Mucosa of gallbladder (tissue), 1 donor: ENCODE measurements at places on chromosomes 5 and 9. TPM values are rescaled to one million over a fixed set of nuclear protein-coding genes. Genes with fewer than 3 reads are reported as not detected.

DNA sequence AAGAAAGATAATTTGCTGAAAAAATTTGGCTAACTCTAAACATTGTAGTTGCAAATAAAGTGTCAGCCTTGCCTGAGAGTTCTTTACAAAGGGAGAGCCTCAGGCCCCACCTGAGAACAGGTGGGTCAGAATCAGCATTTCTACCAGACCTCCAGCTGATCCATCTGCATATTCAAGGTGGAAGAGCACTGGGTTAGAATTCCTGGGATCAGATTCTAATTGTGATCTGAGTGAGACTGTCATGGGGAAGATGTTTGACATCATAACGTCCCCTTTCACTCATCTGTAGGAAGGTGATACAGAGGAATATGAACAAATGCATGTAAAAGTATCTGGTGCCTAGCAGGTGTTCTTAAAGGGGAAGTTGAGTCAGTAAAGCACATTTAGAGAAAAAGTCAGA, 54.6 kb downstream of the FBXL7 start:
- no peak for DNase-seq

GRCh38 chr9:4433379-4433778, 56.9 kb upstream of the SLC1A1 start:
- DNase-seq: no peak

GRCh38 chr9:81787747-81788632, 98.6 kb upstream of the TLE1 start:
- peak; percentile 11 for DNase-seq

- no peak for DNase-seq
These were observed 10.7 kb downstream of the IL4 start for GRCh38 chr5:132684491-132684890.

IFNA13 gene
- not detected for total RNA-seq

SLC25A48 gene
- 0.43 TPM for total RNA-seq

CDKN2B-AS1 gene
- total RNA-seq: 0.55 TPM
